ENCODE measurements at places on chromosomes 6 and 20.

DNA sequence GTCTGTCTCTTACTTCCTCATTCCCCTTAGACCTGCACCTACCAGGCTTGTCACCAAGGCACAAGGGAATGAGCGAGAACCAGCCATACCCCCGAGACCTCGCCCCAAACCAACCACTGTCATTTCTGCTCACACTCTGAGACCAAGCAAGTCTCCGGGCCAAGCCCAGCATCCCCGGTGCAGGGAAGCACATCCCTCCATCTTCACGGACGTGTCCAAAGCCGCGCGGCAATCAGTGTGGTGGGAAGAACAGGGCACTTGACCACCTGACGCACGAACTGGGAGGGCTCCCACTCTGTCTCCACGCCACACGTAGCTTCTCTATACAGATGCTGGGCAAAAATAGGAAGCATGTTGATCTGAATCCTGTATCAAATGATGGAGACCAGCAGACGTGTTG lies 28.4 kb upstream of the THBS2 start:
- DNase-seq, result no peak

DNA sequence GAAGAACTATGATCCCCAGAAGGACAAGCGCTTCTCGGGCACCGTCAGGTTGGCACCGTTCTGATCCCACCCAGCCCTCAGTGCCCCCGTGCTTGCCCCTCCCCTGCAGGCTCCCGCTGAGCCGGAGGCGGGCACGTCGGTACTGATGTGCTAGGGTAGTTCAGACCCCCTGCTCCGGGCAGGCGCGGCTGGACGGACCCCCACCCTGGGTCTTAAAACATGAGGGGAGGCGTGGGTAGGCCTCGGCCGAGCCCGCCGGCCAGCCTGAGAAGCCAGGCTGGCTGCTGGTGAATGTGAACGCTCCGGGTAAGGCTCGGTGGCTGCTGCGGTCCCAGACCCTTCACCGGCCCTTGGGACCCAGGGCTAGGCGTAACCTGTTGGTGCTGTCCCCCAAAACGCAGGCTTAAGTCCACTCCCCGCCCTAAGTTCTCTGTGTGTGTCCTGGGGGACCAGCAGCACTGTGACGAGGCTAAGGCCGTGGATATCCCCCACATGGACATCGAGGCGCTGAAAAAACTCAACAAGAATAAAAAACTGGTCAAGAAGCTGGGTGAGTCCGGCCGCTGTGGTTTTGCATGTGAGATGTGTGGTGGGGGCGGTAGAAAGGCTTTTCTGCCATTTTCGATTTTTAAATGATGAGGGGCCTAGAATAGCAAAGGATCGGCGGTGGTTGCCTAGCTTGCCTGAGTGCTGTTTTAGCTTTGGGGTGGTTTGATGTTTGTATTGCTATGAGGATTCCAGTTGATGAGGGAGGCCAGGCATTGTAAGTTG lies 964 bp downstream of the RPL10A start:
- DNase-seq, result no peak

GRCh38 chr6:77097940-77098339 lies 365.4 kb downstream of the HTR1B start:
- DNase-seq, result no peak

GRCh38 chr20:33316958-33317357 lies 33.9 kb downstream of the BPIFB1 start:
- no peak for DNase-seq

- peak; percentile 50 for DNase-seq
These were observed 55.0 kb downstream of the GNAS start for GRCh38 chr20:58907320-58908137.

GRCh38 chr20:19631410-19631809 lies 126.6 kb upstream of the RIN2 start:
- DNase-seq, result no peak
